IMR-90 (cell line): ENCODE measurements at places on chromosomes 5 and 9. TPM values are rescaled to one million over a fixed set of nuclear protein-coding genes. Genes with fewer than 3 reads are reported as not detected.

The CARTPT gene
- polyA plus RNA-seq, result not detected in 2 replicates

The FAM151B gene
- polyA plus RNA-seq, result 1.0 and 1.5 TPM in 2 replicates

The TICAM2 gene
- 2.9 and 3.4 TPM in 2 replicates for polyA plus RNA-seq

The SPINK7 gene
- polyA plus RNA-seq, result not detected in 2 replicates

The PCSK1 gene
- polyA plus RNA-seq, result not detected in 2 replicates

The CD14 gene
- 0.17 and 0.19 TPM in 2 replicates for polyA plus RNA-seq

The TBCA gene
- 128 and 137 TPM in 2 replicates for polyA plus RNA-seq

The CCL28 gene
- polyA plus RNA-seq, result 0.02 TPM in 1 of 2 replicates, not detected in the other

The IL3 gene
- not detected in 2 replicates for polyA plus RNA-seq

The KIF3A gene
- polyA plus RNA-seq, result 3.4 and 4.5 TPM in 2 replicates

The DNLZ gene
- 11.4 and 20.3 TPM in 2 replicates for polyA plus RNA-seq

The BHMT2 gene
- 0.16 and 0.60 TPM in 2 replicates for polyA plus RNA-seq

The NAA35 gene
- 11.3 and 13.1 TPM in 2 replicates for polyA plus RNA-seq
